ENCODE measurements at places on chromosomes 13 and 19.

DNA sequence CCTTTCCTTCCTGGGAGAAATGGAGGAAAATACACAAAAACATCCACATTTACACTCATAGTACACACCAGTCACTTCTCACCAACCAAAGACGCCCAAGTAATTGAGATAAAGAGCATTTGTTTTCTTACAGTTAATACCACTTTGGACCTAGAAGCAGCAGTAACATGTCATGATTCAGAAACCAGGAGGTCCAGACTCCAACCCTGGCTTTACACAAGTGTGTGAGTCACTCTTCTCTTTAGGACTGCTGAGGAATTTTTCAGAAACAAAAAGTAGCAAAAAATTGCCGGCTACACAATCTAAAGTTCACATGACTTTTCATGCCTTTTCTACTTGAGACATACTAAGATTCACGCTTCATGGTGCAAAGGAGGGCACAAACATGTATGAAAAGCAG is 42.1 kb downstream of the TUBGCP3 start:
- no peaks in the 10 kb centered on the region for H3K4me1 ChIP-seq
- DNase-seq, result no peak
- H3K4me3 ChIP-seq, result no peak overlapping the region
- H3K27me3 ChIP-seq, result no peaks in the 10 kb centered on the region
- H3K36me3 ChIP-seq, result peaks cover 41% of the 10 kb centered on the region
- H3K27ac ChIP-seq, result no peak overlapping the region

- H3K36me3 ChIP-seq, result no peaks in the 10 kb centered on the region
- H3K27ac ChIP-seq, result no peak overlapping the region
- no peak for DNase-seq
- H3K4me1 ChIP-seq, result no peaks in the 10 kb centered on the region
- H3K27me3 ChIP-seq, result no peaks in the 10 kb centered on the region
- H3K4me3 ChIP-seq, result no peak overlapping the region
Observed at GRCh38 chr13:54183728-54184127, 1155.1 kb downstream of the OLFM4 start.

- no peak for DNase-seq
- H3K4me1 ChIP-seq, result peaks cover 56% of the 10 kb centered on the region
- peak overlapping the region; percentile 100 for H3K4me3 ChIP-seq
- H3K36me3 ChIP-seq, result no peaks in the 10 kb centered on the region
- H3K27me3 ChIP-seq, result no peaks in the 10 kb centered on the region
Observed at GRCh38 chr19:18519962-18520847, 1.7 kb downstream of the ELL start.

GRCh38 chr13:30464496-30465342 is 1.0 kb downstream of the HMGB1 start:
- DNase-seq, result no peak
- H3K36me3 ChIP-seq, result peaks cover 7% of the 10 kb centered on the region
- H3K4me1 ChIP-seq, result peaks cover 37% of the 10 kb centered on the region

DNA sequence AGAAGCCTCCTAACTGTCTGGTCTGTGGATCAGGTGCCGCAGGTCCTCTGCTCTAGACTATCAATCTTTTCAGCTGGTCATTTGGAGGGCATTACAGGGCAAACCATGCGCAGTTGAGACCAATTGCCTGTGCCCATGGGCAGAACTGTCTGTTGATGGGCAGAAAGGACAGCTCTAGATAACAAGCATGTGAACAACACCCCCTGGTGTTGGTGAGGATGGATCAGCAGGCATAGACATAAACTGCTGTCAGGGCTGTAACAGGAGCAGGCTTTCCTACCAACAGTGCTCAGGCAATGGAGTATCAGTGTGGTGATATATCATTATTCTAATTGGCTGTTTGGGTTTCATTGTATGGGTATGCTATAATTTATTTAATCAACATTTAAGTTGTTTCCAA is 104.7 kb upstream of the KL start:
- no peak overlapping the region for H3K4me3 ChIP-seq
- no peak overlapping the region for H3K27ac ChIP-seq
- no peaks in the 10 kb centered on the region for H3K36me3 ChIP-seq

DNA sequence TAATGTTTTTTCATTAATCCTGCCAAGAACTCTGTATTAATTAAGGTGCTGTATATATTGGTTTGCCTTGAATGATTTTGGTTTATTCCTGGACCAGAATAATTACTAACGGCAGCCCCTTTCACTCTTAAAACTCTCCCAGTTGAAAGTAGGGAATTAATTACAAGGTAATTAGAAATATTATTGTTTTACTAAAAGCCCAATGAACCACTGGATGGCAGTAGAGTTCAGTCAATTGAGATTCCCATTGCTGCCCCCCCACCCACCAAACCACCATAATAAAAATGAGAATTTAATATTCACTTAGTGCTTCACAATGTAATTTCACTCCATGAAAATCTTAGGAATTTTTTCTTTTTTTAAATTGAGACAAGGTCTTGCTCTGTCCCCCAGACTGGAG is 13.7 kb downstream of the WBP4 start:
- peaks cover 81% of the 10 kb centered on the region for H3K36me3 ChIP-seq
- no peak for DNase-seq
- no peak overlapping the region for H3K27ac ChIP-seq
- no peak overlapping the region for H3K4me3 ChIP-seq
- no peaks in the 10 kb centered on the region for H3K27me3 ChIP-seq

DNA sequence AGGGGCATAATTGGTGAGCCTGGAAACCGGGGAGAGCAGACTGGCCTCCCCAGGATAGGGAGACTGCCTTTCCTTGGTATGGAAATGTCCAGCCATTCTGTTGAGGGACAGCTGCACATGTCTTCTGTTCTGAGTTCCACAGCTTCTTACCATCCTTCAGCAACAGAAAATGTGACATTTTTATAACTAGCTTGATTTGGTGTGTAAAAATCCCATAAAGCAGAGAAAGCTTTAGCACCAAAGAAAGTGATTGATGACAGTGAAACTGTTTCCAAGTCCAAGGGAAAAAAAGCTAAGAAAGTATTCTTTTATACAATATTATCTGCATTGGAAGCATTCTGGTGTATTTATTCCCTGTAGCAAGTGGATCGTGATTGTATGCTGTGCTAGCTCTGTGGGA is 61.9 kb downstream of the DHRS12 start:
- H3K4me3 ChIP-seq, result no peak overlapping the region
- no peak for DNase-seq
- peaks cover 1% of the 10 kb centered on the region for H3K36me3 ChIP-seq
- H3K27me3 ChIP-seq, result no peaks in the 10 kb centered on the region

DNA sequence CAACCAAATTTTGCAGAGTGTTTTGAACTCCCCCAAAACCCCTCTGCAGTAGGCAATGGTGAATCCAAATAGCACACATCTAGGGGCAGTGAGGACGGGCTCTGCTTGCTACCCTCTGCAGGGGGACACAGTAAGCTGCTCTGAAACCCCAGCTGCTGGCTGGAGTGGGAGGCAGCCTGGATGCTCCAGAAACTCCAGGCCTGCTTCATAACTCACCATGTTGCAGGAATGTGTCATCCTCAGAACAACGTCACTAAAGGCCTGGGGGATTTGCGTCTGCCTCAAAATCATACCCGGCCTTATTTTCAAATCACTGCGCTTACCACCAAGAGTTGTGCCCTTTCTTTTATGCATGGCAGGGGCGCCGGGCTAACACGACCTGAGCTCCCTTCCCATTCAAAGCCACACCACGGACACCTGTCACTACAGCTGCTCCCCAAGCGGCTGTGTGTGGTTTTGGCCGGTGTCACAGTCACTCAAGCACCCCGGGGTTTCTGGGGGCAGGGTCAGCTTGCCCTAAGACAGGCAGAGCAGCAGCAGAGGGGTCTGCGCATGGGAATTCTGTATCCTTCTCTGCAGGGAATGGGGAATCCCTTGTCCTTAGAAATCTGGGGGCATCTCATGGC is 93.9 kb downstream of the TSHZ3 start:
- no peaks in the 10 kb centered on the region for H3K27me3 ChIP-seq
- H3K4me3 ChIP-seq, result no peak overlapping the region
- H3K27ac ChIP-seq, result no peak overlapping the region
- H3K4me1 ChIP-seq, result peaks cover under 1% of the 10 kb centered on the region

DNA sequence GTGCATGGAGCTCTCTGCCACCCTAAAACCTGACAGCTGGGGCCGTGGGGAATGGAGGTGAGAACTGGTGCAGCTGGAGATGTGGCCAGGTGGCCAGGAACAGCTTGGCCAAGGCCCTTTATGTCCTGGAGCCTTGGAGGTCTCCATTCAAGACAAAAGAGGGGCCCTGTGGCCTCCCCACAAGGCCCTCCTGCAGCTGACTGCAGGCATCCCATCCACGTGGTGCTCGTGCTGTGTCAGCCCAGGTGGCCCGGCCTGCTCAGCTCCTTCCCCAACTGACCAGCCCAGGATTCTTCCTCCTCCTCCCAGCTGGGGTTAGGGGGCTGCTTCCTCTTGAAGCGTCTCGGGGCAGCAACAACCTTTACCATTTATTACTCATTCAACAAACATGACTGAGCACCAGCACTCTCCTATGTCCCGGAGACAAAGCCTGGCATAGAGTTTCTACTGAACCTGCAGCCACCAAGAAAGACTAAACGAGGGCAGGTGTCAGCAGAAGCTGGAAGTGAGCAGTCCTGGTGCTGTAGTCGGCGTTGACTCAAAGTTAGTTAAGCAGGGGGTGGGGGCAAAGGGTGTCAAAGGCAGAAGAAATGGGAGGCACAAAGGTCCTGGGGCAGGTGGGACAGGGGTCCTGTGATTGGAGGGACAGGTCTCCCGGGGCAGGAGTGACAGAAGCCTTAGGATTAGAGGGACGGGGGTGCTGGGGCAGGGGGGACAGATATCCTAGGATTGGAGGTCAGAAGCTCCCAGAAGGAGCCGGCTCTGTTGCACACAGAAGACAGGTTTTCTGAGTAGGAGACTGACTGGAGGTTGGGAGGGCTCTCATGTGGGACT is 23.3 kb upstream of the C13orf46 start:
- no peak overlapping the region for H3K4me3 ChIP-seq
- H3K27ac ChIP-seq, result no peak overlapping the region
- DNase-seq, result no peak
- H3K4me1 ChIP-seq, result peaks cover 10% of the 10 kb centered on the region
- H3K27me3 ChIP-seq, result no peaks in the 10 kb centered on the region

- H3K36me3 ChIP-seq, result peaks cover 40% of the 10 kb centered on the region
- H3K27ac ChIP-seq, result peak overlapping the region; percentile 71
- peak overlapping the region; percentile 12 for H3K4me3 ChIP-seq
- peaks cover 52% of the 10 kb centered on the region for H3K4me1 ChIP-seq
- no peaks in the 10 kb centered on the region for H3K27me3 ChIP-seq
Observed at GRCh38 chr19:4051175-4052101, 15.3 kb downstream of the ZBTB7A start.

- H3K36me3 ChIP-seq, result no peaks in the 10 kb centered on the region
- H3K4me1 ChIP-seq, result peaks cover 83% of the 10 kb centered on the region
- H3K27me3 ChIP-seq, result no peaks in the 10 kb centered on the region
- H3K27ac ChIP-seq, result peak overlapping the region; percentile 84
- H3K4me3 ChIP-seq, result no peak overlapping the region
Observed at GRCh38 chr19:46409191-46409590, 4.2 kb downstream of the CCDC8 start.

GRCh38 chr13:46352805-46353204 is 34.2 kb downstream of the RUBCNL start:
- no peaks in the 10 kb centered on the region for H3K27me3 ChIP-seq
- H3K4me1 ChIP-seq, result no peaks in the 10 kb centered on the region
- no peak overlapping the region for H3K4me3 ChIP-seq
- DNase-seq, result no peak
- no peak overlapping the region for H3K27ac ChIP-seq
- no peaks in the 10 kb centered on the region for H3K36me3 ChIP-seq

DNA sequence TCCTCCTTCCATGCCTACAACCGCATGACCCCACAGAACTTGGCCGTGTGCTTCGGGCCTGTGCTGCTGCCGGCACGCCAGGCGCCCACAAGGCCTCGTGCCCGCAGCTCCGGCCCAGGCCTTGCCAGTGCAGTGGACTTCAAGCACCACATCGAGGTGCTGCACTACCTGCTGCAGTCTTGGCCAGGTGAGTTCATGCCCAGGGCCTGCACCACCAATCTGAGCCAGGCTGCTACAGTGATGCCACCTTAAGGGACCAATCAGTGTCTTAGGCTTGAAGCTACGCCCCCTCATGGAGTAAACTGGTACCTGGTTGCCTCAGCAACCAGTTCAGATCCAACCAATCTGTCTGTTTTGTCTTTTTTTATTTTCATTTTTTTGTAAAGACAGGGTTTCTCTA is 5.2 kb downstream of the SYDE1 start:
- no peak overlapping the region for H3K27ac ChIP-seq
- H3K4me3 ChIP-seq, result no peak overlapping the region
- H3K4me1 ChIP-seq, result peaks cover 29% of the 10 kb centered on the region
- no peaks in the 10 kb centered on the region for H3K27me3 ChIP-seq

GRCh38 chr13:76053181-76053580 is 417.1 kb downstream of the LMO7 start:
- H3K27ac ChIP-seq, result no peak overlapping the region
- H3K4me3 ChIP-seq, result no peak overlapping the region
- H3K36me3 ChIP-seq, result no peaks in the 10 kb centered on the region
- DNase-seq, result no peak
- H3K4me1 ChIP-seq, result no peaks in the 10 kb centered on the region

- DNase-seq, result no peak
- H3K4me3 ChIP-seq, result no peak overlapping the region
- no peaks in the 10 kb centered on the region for H3K36me3 ChIP-seq
- no peaks in the 10 kb centered on the region for H3K27me3 ChIP-seq
- no peak overlapping the region for H3K27ac ChIP-seq
- no peaks in the 10 kb centered on the region for H3K4me1 ChIP-seq
Observed at GRCh38 chr13:36665630-36666029, 8.2 kb upstream of the SERTM1 start.

DNA sequence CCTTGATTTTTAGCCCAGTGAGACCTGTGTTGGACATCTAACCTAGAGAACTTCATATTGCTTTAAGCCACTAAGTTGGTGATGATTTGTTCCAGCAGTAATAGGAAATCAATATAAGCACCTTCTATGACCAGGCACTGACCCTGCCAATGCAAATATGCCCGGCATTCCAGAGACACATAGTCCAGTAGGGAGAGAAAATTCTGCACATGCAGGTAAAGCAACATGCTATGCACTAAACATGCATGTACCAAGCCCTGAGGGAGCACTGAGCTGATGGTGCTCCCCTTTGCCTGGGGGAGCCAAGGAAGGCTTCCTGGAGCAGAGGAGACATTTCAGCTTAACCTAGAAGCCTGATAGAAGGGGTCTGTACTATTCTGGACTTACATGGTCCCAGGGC is 40.4 kb upstream of the C13orf42 start:
- no peaks in the 10 kb centered on the region for H3K4me1 ChIP-seq
- no peak overlapping the region for H3K27ac ChIP-seq
- no peak for DNase-seq
- no peaks in the 10 kb centered on the region for H3K27me3 ChIP-seq
- H3K4me3 ChIP-seq, result no peak overlapping the region

DNA sequence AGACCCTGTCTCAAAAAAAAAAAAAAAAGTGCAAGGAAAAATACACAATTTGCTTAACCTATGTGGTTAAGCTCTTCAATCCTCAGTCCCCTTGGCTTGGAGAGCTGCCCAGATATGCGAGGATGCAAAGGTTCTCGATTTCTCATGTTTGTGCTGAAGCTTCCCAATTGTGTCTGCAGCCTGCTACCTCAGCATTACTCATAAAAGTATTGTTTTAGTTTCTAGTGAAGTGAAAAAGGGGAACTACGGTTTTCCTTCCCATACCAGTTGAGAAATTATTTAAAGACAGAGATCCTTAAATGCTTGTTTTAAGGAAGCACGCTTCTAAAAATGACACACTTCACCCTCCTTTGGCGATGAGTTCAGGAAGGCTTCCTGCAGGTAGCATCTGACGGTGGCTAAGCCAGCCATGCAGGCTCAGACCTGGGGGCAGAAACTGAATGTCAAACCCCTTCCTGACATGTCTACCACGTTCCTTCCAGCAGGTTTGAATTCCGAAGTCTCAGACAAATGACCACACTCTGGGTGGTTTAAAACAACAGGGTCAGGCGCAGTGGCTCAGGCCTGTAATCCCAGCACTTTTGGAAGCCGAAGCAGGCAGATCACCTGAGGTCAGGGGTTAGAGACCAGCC is 47.9 kb downstream of the RUBCNL start:
- DNase-seq, result peak; percentile 18
- H3K4me1 ChIP-seq, result no peaks in the 10 kb centered on the region
- H3K36me3 ChIP-seq, result no peaks in the 10 kb centered on the region
- H3K27me3 ChIP-seq, result no peaks in the 10 kb centered on the region
- no peak overlapping the region for H3K27ac ChIP-seq
